ENCODE measurements at places on chromosomes 2 and 18.

DNA sequence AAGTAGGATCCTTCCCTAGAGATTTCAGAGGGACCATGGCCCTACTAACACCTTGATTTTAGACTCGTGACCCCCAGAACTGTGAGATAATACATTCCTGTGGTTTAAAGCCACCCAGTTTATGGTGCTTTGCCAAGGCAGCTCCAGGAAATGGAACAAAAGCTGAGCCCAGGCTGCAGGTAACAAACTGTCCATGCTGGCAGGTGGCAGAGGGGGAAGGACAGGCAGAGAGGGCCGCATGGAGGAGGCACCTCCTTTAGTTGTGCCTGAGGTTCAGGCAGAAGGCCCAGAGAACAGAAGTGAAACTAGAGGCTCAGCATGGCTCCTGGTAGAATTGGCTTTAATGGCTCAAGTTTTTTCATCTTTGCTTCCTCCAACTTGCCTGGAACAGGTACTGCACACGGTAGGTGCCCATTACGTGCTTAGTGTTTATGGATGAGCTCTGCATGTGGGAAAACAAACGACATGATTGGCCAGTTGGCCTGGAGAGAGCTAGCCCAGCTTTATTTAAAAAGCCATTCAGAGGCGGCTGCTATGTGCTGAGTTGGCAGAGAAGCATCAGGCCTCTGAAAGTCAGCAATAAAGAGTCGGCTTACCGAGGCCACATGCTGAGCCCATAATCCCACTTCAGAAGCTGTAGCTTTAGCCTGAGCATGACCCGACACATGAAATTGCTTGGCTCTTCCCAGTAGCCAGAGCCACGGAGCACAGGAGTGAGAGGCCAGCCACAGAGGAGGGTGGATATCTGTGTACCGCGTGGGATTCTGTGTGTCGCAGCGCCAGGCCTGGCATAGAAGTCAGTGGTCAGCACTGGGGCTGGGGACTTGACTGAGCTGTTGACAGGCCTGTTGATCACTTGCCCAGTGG is 36.5 kb downstream of the HS1BP3 start:
- peak; percentile 46 for DNase-seq

DNA sequence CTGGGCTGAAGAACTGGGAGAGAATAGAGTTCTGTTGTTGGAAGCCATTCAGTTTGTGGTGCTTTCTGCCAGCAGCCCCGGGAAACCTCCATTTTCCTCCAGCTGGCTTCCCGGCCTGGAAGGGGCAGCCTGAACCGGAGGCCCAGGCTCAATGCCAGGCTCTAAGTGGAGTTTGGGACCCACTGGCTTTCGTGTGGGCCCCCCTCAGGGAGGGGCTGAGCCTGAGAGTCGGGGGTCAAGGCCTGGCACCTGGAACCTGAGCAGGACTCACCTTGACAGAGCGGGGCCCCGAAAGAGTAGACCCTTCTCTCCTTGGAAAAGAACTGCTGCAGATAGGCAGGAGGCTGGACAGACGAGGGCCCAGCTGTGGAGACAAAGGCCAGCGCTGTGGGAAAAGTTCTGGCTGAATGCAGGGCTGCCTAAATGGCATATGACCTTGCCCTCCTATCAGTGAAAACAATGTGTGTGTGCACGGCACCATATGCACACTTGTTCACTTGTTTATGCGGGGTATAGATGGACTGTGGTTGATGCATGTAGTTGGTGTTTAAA is 34.8 kb upstream of the ASB18 start:
- no peak for DNase-seq

DNA sequence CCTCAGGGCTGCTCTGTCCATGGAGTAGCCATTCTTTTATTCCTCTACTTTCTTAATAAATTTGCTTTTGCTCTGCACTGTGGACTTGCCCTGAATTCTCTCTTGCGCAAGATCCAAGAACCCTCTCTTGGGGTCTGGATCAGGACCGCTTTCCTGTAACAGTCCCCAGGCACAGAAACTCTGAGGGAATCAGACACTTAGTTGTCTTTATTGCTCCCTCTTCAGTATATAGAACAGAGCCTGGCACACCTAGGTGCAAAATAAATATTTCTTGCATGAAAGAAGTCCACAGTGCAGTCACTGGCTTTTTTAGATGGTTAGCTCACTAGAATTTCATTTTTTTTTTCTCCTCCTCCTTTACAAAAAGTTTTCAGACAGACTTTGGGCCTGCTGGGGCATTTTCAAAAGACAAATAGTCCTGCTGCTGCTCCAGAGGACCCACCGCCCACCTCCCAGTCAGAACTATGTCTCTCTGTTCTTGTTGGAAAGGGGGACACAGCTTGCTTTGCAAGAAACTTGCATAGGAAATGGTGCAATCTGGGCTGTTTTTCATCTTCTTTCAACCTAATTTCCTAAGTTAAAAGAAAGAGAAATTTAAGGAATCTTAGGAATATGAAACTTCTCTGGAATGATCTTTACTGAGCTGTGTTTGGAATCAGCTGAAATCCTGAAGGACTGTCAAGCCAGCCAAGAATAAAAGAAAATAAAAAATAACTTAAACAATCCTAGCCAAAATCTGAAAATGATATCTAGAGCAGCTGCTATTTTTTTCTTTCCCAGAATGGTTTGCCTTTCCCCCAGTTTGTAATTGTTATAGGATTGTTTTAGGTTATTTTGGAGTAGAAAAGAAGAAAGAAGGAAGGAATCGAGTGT is 31.7 kb upstream of the MAP4K3 start:
- no peak for DNase-seq

DNA sequence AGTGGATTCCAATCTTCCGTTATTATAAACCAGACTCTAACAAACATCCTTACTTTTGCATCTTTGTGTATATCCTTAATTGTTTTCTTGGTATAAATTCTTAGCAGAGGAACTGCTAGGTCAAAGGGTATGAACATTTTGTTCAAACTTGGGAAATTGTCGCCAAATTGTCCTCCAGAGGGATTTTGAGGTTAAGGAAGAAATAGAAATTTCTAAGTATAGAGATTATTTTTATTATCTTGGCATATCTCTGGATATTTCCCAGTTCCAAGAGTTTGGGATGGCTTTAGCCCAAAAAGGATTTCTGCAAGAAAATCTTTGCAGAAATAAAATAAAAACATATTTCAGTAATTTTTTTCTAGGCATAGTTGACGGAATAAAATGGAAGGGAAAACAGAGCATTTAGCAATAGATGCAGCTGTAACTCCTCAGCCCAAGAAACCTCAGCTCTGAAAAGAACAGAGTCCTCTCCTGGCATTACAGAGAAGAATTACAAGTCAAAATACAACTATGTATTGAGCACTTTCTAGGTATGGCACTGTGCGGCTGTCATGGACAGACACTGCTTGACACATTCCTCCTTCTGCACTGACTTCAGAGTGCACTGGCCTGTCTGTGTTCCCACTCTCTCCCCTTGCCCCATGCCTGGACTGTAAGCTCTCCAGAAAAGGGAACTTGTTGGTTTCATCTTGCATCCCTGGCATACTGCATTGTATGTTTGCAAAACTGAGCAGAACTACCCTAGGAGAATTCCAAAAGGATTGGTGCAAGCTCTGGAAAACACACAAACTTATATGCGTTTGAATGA is 117.3 kb upstream of the STON1 start:
- no peak for DNase-seq

All from COR-L47 (cell line).